Neural progenitor cell (in vitro differentiated cells): ENCODE measurements at places on chromosomes 13 and 19. TPM values are rescaled to one million over a fixed set of nuclear protein-coding genes. Genes with fewer than 3 reads are reported as not detected.

Gene MKNK2
- total RNA-seq = 46.0 and 106 TPM in 2 replicates

Gene TUBB4A
- total RNA-seq = 2.4 and 7.3 TPM in 2 replicates

Gene RASL11A
- total RNA-seq = 0.77 TPM in 1 of 2 replicates, not detected in the other

Gene PTGIR
- total RNA-seq = not detected in 2 replicates

Gene RYR1
- total RNA-seq = 0.60 and 2.2 TPM in 2 replicates

Gene F10
- total RNA-seq = 2.0 and 6.8 TPM in 2 replicates

Gene ACP7
- 0.22 TPM in 1 of 2 replicates, not detected in the other for total RNA-seq

DNA sequence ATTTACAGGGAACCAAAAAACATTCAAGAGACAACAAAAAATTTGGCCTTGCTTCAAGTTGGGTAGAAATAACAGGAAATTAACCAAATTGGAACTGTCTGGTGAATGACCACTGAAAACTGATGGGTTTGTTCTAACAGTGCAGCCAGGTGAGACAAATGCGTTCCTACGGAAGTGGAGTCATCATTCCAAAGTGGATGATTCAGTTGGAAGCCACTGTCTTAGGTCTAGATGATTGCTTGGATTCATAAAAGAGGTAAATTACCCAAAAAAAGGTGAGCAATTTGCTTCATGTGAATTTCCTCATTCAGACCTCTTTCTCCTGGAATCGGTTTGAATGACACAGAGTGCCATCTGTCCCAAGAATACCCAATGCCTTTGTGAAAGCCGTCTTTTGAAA lies 87.1 kb upstream of the IPO5 start:
- DNase-seq = no peak

GRCh38 chr19:48401287-48401686 lies 7.8 kb downstream of the GRIN2D start:
- no peak for DNase-seq

- no peak for DNase-seq
Measured at GRCh38 chr13:93723316-93723715, 496.7 kb downstream of the GPC6 start.

- no peak for DNase-seq
Measured at GRCh38 chr13:21055016-21055415, 6.4 kb downstream of the LATS2 start.

DNA sequence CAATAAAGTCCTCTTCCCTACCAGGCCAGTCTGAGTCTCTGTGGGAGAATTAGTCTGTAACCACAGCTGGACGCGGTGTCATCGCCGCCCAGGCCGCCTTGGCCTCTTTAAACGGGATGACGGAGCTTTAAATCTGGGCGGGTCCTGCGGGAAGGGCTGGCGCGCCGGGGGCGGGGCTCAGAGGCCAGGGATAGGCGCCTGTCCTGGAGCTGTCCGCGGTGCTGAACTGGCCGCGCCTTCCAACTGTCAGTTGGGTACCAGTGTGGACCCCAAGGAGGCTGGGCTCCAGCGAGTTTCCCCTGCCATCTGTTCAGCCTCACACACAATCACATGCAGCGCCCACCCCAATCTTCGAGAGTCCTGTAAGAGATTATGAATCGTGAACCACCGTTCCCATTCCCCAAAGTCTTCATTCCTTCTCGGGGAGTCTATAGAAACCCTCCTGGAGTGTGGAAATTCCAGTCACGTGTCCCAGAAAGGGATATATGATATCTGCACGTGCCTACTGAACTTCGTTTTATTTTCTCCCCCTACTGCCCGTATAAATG lies 11.5 kb downstream of the APLP1 start:
- DNase-seq = peak; percentile 98

GRCh38 chr13:92864584-92865284 lies 361.9 kb upstream of the GPC6 start:
- no peak for DNase-seq

- DNase-seq = no peak
Measured at GRCh38 chr13:20680416-20681080, 23.0 kb upstream of the IL17D start.

DNA sequence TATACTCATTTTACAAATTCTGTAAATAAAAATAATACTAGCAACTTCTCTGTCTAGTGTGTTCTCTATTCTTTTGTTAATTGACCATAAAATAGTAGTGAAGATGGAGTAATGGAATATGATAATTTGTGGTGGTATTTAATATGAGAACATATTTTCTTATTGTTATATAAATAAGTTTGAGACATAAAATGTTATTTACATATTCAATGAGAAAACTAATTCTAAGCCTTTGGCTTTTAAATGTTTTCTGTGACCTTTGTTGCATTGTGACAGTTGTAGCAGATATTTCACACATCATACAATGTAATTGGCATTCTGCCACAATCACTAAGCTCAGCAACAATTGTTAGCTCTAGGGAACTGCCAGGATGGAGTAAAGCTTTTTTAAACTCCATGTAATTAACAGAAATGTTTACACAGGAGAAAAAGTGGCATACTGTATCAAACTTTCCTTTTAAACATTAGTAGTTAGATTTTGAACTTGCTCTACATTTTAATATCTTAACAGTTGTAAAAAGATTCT lies 562.1 kb upstream of the PCDH9 start:
- DNase-seq = no peak

DNA sequence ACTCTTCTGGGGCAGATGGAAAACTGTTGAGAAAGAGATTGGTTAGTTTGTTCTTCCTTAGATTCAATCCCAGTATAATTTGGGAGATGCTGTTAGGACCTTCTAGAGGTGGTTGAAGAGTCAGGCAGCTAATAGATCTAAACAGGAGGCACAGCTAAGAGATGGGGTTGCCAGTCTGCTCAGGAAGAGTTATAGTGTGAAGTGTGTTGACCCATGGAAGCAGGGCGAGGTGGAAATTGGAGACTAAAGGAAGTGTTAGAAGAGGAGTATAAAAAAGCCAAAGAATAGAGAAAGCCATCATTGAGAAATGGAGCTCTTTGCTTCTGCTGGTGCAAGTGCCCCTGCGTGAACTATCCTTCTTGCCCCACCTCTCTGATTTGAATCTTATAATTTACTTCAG lies 3.8 kb upstream of the OXGR1 start:
- no peak for DNase-seq

GRCh38 chr19:38975861-38976271 lies 324 bp upstream of the FBXO17 start:
- DNase-seq = peak; percentile 67

DNA sequence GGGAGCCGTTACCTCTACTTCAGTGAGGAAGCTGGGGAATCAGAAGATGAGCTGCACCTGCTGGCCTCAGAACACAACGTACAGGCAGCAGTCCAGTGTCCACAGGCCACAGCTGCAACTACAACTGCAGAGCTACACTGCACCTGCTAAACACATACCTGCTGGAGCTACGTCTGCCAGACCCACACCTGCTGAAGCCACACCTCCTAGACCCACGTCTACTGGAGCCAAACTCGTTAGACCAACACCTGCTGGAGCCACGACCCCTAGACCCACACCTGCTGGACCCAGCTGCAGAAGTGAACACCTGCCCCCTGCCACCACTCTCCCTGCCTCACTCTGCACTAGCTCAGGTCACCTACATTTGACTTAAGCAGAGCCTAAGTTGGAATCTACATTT lies 169.9 kb downstream of the USP12 start:
- no peak for DNase-seq

- DNase-seq = no peak
Measured at GRCh38 chr13:67036699-67037457, 193.3 kb downstream of the PCDH9 start.

DNA sequence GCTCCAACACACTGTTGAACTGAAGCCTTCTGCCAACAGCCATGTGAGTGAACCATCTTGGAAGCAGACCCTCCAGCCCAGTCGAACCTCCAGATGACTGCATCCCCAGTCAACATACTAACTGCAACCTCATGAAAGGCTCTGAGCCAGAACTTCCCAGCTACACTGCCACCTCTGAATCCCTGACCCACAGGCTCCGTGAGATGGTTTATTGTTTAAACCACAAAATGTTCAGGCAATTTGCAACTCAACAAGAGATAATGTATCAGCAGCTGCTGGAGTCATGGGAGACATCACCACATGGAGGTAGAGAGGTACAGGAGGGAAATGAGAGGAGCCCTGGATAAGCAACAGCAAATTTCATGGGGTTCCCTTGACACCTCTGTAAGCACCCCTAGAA lies 266.4 kb upstream of the NBEA start:
- no peak for DNase-seq

GRCh38 chr19:45503909-45504308 lies 3.4 kb upstream of the VASP start:
- no peak for DNase-seq

DNA sequence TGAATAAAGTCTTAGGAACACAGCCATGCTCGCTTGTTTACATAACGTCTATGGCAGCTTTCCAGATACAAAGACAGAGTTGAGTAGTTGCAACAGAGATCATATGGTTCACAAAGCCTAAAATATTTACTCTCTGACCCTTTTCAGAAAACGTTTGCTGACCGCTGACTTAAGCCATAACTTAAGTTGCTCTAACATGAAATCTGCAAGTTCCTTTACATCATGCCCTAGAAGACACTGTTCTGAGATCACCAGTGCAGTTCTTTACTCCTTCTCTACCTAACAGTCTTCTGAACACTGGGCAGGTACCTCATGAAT lies 166.4 kb downstream of the DCLK1 start:
- DNase-seq = no peak

DNA sequence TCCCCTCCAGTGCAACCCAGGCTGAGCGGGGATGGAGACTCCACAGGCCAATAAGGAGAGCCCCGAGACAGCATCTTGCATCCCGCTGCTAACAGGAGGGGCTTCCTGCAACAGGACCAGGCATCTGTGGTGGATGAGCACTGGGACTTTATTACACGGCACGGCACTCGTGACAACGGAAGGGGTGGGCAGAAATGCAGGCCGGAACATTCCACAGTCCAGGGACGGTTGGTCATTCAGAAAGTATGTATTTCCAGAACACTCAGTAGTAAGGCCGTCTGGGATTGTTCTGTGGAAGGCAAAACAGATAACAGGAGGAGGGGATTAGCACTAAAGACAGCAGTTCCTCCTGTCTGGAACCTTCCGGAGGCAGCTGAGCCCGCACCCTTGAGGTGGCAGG lies 3.3 kb upstream of the TM6SF2 start:
- DNase-seq = no peak

GRCh38 chr13:99386911-99387788 lies 80.0 kb upstream of the GPR183 start:
- peak; percentile 73 for DNase-seq

DNA sequence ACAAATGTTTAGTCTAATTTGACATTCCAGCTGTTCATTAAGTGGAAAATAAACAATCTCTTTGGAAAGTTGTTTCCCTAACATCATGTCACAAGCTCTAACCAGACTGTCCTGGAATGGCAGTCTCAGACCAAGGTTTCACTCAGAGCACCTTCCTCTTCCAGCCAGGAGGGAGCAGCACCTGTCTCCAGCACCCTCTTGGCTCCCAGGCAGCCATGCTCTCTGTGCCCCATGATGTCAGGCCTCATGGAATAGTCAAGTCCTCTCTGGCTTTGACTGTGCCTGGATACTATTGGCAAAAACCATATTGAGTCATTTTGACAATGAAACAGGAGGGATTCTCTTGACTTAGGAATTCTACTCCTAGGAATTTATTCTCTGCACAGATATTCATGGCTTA lies 171.4 kb downstream of the OXGR1 start:
- peak; percentile 50 for DNase-seq

GRCh38 chr19:51676566-51677083 lies 16.5 kb upstream of the SPACA6 start:
- DNase-seq = no peak

DNA sequence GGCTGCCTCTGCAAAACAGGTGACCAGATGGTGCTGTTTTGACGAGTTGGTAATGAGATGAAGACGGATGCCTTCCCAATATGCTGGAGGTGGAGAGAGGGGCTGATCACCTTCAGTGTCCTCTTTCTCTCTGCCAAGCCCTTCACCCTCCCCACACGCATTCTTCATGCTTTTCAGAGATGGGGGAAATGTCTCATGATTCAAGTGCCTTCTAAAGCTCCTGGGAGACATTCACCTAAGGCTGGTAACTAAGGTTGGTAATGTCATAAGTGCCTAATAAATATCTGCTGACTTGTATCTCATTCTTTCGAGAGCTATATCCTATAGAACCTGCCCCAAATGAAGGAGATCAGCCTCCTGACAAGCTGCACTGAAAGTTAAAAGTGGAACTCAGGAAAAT lies 86.2 kb upstream of the MBNL2 start:
- DNase-seq = no peak

GRCh38 chr19:45172173-45172572 lies 5.9 kb downstream of the TRAPPC6A start:
- DNase-seq = no peak

DNA sequence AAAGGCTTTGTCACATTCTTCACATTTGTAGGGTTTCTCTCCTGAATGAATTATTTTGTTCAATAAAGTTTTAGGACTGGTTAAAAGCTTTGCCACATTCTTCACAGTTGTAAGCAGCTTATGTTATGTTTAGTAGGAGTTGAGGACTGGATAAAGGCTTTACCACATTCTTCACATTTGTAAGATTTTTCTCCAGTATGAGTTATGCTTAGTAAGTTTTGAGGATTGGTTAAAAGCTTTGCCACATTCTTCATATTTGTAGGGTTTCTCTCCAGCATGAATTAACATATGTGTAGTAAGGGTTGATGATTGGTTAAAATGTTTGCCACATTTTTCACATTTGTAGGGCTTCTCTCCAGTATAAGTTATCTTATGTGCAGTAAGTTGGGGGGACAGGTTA lies 79.9 kb downstream of the ZNF431 start:
- DNase-seq = no peak

DNA sequence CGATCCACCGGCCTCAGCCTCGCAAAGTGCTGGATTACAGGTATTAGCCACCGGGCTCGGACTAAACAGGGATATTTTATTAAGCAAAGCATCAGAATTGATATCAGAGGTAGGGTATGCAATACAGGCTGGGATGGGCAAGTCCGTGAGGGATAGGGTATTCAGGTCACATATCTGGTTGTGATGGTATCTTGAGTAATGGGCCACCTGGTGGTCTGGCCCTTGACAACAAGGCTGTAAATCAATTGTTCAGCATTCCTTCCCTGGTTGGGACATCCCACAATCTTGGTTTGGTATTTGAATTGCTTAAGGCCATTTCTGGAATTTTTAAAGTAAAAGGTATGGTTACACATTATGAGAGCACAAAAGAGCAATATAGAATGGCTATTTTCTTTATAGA lies 1588.0 kb downstream of the SLITRK1 start:
- DNase-seq = no peak

DNA sequence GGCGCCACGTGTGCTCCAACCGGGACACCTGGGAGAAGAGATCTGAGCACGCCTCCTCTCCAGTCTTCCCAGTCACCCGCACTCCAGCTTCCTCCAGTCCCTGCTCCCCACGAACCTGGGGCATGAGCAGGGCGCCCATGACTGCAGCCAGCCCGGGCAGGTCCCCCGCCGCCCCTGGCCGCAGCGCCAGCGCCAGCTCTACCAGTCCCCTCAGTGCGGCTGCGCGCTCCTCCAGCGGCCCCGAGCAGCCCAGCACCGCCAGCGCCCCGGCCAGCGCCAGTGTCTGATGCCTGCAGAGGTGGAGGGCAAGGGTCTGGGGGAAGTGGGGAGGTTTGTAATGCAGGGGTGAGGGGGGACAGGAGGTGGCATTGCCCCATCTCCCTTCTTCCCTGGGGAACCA lies 13.1 kb downstream of the SH2D3A start:
- DNase-seq = no peak

- no peak for DNase-seq
Measured at GRCh38 chr19:32497391-32497790, 83.6 kb upstream of the PDCD5 start.
